ENCODE measurements at places on chromosomes 6 and 20.

DNA sequence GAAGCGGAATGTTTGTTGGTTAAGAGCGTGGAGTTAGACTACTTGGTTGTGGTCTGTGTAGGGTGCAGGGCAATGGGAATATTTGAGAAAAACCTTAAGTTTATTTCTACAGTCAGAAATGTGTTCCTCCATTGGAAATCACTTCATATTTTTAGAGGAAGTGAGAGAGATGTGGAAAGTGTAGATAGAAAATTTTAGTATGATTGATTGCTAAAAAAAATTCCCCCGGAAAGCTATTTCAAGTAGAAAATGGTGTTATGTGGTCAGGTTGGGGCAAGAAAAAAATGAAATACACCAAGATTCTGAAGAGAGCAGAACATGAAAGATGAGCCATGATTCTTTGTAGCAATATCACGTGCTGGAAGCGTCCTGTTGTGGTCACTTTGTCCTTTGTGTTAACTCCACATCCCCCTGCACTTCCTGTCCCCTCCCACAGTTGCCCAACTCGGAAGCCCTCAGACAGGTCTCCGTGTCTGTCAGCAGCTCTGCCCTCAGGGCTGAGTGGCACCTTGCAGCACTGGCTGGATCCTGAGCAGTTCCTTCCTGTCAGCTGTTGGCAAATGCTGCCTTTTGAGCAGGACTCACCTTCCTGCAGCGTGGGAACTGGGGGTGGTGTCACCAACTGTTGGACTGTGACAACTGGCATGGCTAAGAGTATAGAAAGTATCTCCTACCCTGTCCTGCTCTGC, 137.5 kb upstream of the SLC24A3 start:
- no peak for DNase-seq

- no peak for DNase-seq
Measured at GRCh38 chr6:133697666-133698065, 191.2 kb upstream of the TCF21 start.

DNA sequence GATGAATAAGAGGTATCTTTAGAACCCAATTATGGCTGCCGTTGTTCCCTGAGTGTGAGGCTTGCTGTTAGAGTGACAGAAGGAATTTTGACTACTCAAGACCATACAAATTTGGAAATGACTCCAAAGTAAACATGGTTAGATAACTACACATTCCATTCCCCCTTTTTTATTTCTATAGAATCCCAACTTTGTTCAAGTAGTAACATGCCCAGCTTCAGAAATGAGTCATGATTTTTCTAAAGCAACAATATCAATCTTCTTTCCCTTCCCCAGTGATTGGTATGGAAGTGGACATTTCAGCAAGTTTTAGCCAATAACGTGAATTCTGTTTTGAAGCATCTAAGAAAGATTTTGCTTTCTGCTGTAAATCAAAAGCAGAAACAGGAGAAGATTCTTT, 37.8 kb downstream of the HCRTR2 start:
- DNase-seq = no peak

DNA sequence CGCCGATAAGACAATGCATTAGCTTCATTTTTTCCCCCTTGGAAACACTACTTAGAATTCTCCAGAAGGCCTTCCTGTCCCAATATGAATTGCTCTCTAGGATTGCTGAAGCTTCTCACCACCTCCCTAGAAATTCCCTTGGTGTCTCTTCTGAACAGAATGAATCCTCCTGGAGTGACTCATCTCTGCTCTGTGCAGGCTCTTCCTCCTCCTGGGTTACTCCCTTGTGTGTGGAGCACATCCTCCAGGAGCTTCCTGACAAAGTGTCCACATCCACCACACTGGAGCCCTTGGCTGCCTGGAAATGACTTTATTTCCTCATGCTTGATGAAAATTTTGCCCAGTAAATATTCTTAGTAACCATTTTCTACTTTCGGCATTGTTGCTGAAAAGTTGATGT, 54.4 kb downstream of the DTNBP1 start:
- no peak for DNase-seq

GRCh38 chr6:22412994-22413393, 116.2 kb upstream of the PRL start:
- DNase-seq = no peak

- no peak for DNase-seq
Measured at GRCh38 chr20:58626051-58626450, 25.0 kb upstream of the STX16 start.

- DNase-seq = no peak
Measured at GRCh38 chr6:113017353-113017752, 670.2 kb downstream of the RFPL4B start.

- DNase-seq = no peak
Measured at GRCh38 chr6:136961848-136962247, 39.7 kb downstream of the SLC35D3 start.
